PC-9 (cell line): ENCODE measurements at places on chromosomes 6 and 20. TPM values are rescaled to one million over a fixed set of nuclear protein-coding genes. Genes with fewer than 3 reads are reported as not detected.

MUC21 gene
- 0.13 TPM in 1 of 2 replicates, not detected in the other for total RNA-seq

TFAP2D gene
- total RNA-seq, result not detected in 2 replicates

CGA gene
- total RNA-seq, result not detected in 2 replicates

TTBK1 gene
- total RNA-seq, result 0.07 and 0.15 TPM in 2 replicates

DDO gene
- total RNA-seq, result 2.0 and 3.6 TPM in 2 replicates

DNA sequence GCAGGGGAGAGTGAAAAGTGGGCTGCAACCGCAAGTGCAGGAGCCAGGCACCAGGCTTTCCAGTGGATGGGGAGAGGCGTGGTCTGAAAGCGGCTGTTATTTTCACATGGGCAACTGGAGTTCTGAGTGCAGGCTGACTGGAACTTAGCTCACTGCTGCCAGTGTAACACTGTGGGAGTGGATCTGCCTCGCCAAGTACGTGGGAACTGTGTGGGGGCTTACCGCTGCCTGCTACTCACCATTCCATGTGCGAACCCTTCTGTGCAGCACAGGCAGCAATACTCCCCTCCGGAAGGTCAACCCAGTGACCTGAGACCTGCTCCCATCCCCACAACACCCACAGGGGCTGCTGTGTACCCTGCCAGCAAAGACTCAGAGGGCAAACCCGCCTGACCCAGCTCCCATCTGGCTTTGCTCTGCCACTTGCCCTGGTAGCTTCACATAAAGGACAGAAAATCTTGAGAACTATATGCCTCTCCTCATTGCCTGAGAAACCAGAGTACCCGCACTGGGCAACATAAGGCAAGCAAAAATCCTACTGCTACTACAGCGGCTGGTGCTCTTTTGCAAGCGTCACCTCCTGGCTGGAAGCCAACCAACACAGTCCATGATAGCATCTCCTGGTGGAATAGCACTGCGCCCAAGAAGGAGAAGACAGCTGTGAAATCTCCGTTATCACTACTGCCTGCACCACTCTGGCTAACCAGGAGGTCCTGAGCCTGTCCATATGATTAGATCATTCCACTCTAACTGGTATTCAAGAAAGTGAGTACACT lies 54.4 kb upstream of the SIRPG start:
- DNase-seq, result no peak

GRCh38 chr20:21640556-21640955 lies 64.9 kb upstream of the PAX1 start:
- peak; percentile 8 for DNase-seq

DNA sequence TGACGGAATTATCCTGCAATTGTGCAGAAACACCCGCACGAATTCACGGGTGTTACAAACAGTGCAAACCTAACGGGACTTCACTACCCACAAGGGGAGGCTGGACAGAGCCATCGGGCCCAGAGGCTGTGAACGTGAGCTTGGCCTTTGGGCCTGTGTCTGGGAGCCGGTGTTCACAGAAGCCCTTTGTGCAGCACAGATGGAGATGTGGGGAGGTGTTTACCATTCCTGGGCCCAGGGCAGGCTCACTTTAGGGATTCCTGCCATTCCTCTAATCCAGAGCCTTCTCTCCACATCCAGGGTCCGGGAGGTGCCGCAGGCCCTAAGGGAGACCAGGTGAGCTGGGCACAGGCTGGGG lies 15.0 kb downstream of the COL9A3 start:
- no peak for DNase-seq

DNA sequence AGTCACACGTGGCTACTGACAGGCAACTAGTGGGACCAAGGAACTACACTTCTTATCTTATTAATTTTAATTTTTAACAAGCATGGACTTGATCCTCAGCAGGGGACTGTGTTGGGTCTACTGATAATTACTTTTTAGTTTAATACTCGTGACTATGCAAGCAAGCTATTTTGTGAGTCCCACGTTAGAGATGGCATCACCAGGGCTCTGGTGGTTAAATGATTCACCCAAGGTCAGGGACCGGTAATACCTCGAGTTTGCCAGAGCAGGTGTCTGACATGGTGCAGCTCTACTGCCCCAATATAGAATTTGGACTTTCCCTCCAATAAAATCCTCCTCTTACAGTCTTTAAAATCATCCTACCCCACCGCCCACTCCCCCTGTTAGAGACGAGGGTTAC lies 98.6 kb upstream of the RIN2 start:
- no peak for DNase-seq

DNA sequence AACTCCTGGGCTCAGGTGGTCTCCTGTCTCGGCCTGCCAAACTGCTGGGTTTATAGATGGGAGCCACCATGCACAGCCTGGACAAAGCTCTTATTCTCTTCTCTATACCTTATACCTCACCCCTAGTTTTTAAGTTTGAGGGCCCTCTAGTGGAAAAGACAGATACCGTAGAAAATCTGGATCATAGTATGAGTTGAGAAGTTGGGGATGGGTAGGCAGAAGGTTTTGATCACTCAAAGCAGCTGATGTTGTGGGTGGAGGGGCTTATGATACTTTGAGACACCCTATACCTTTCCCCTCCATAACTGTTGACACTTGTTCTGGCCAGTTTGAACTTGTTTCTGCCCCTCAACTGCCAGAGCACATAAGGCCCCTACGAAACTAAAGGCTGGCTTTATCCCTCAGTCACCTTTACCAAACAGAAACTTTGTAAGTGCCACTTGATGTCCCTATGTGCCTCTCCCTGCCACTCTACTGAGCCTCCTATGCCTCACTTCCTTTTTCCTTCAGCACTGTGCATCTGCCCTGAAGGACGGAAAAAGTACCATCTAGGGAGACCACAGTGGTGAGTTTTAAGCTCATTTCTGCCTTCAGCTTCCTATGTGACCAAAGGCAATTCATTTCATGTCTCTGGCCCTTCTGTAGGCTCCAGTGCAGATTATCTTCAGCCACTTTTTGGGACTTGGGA lies 28.6 kb downstream of the RALY start:
- DNase-seq, result no peak

DNA sequence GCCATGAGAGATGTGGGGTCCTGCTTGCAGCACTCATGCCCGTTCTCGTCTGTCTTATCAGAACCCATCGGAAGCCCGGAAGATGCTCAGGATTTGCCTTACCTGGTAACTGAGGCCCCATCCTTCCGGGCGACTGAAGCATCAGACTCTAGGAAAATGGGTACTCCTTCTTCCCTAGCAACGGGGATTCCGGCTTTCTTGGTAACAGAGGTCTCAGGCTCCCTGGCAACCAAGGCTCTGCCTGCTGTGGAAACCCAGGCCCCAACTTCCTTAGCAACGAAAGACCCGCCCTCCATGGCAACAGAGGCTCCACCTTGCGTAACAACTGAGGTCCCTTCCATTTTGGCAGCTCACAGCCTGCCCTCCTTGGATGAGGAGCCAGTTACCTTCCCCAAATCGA lies 8.3 kb downstream of the PI16 start:
- DNase-seq, result no peak

GRCh38 chr6:145813285-145814034 lies 1.1 kb downstream of the FBXO30 start:
- DNase-seq, result no peak

GRCh38 chr6:101818051-101818450 lies 424.5 kb downstream of the GRIK2 start:
- DNase-seq, result no peak

GRCh38 chr6:28941684-28942448 lies 18.1 kb upstream of the TRIM27 start:
- no peak for DNase-seq

DNA sequence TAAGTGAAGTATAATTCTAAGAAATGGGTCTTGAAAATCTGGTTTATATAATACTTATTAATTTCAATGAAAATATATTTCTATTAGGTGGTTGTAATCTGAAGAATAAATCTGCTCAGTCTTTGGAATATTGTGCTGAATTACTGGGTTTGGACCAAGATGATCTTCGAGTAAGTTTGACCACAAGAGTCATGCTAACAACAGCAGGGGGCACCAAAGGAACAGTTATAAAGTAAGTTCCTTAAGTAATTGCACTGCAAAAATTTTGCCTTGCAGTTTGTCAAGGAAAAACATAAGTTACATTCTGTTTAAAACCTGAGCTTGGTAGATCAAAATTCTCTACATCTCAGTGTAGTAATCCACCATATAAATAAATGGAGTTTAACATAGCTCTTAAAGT lies 106.0 kb downstream of the MYO6 start:
- DNase-seq, result no peak
